ENCODE measurements at places on chromosomes 11 and 22. TPM values are rescaled to one million over a fixed set of nuclear protein-coding genes. Genes with fewer than 3 reads are reported as not detected.

ANKK1 gene
- total RNA-seq = 0.57 TPM

DNA sequence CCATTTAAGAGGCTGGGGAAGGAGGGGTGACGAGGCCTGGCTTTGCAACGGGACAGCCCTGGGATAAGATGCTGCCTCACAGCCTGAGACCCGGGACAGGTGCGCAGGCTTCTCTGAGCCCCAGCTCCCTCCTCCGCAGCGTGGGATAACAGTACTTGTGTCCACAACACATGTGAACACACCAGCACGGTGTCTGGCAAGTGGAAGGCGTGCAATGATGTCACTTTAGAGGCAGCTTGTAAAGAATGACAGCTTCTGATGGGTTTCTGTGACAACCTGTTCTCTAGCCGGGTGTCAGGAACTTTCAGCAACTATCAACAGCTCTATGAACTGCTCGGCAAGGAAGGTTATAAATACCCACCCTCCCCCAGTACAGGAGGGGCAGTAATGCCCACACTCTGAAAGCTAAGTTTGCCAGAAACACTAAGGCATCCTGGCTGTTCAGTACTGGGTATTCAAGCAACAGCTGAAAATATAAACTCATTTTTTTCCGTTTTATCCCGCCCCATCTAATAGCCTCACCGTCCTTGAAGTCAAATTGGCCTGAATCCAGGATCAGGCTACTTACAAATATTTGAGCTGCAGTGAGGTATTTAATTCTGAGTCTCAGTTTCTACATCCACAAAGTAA is 59.7 kb downstream of the MYH9 start:
- DNase-seq = no peak

DNA sequence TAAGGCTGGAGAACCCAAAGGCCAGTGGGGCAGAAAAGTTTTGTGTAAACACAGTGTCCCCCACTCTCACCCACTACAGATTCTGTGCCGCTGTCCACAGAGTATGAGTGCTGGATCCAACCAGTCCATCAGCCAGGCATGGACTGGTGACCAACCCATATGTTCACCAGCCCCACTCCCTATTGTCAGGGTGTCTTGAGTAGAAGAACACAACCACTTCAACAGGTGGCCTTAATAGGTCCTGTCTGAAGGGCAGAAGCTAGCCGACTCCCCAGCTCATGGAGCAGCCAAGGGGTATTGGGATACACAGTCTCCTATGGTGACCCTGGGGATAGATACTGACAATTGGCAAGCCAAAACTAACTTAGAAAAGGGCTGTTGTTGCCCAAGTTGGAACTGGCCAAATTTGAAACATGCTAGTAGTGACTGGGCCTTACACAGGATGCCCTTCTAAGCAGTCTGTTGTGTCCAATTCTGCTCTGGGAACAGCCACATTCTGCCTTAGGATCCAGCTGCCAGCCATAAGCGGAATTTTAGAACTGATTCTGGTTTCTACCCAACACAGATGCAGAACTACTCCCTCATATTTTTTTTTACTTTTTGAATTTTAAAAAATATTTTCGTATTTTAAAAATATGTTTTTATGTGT is 19.8 kb upstream of the PGM2L1 start:
- DNase-seq = no peak

DNA sequence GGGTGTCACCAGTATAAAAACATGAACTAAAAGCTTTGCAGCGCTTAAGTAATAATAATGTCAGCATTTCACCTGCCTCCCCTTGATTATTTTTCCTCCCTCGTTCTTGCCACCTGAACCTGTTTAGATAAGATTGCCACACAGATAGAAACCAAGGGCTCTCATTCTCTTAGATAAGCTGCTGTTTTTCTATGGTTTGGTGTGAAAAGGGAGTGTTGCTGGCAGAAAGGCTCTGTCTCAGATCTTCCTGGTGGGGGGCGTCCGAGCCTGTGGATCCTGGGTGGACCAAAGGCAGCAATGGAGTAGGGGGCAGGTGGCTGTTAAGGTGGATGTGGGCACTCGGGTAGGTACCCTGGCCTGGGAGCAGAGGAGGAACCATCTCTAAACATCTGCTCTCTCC is 147.5 kb downstream of the ST3GAL4 start:
- DNase-seq = no peak

DNA sequence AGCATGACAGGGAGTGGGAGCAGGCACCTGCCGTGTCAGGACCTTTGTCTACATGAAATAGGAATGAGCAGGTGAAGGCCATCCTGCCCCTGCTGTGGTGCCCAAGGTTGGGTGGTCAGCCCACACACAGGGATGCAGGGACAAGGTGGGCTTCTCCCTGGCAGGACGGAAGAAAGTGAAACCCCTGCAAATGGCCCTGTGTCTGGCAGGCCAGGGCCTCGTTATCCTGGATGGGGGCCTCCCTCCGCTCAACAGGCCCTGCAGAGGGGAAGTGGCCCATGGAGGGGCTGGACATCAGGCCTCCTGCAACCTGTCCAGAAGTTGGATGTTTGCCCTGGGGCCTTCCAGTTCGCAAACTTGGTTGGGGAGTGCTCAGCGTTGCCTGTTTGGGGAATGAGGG is 14.9 kb downstream of the TOB2 start:
- no peak for DNase-seq

DNA sequence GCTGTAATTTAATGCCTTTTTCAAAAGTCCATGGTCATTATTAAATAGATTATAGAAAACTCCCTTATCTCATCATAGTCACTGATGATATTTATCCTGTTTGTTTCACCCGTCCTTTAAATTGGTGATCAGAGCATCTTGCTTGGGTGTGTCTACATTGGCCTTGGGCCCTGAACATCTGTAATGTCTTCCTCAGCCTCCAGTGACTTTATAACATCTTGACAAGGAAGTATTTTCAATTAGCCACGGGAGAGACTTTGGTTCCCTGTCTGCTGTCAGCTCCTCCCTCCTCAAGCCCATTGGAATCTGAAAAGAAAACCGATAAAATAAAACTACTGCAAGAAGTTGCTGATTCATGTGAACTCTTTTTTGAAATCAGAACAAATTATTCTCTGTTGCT is 116.9 kb upstream of the TTC12 start:
- DNase-seq = no peak

All from aorta (tissue), 5 donors.